ENCODE measurements at places on chromosomes 1 and 21.

GRCh38 chr1:94325377-94326302 lies 88.3 kb upstream of the ARHGAP29 start:
- peak; percentile 96 for DNase-seq

- no peak for DNase-seq
These were observed 1.2 kb downstream of the ACBD3 start for GRCh38 chr1:226185141-226186036.

GRCh38 chr1:115793162-115793561 lies 24.6 kb upstream of the CASQ2 start:
- DNase-seq: no peak

- no peak for DNase-seq
These were observed 10.2 kb upstream of the OBSCN start for GRCh38 chr1:228197555-228198147.

GRCh38 chr1:24619376-24619775 lies 23.7 kb upstream of the SRRM1 start:
- DNase-seq: no peak

DNA sequence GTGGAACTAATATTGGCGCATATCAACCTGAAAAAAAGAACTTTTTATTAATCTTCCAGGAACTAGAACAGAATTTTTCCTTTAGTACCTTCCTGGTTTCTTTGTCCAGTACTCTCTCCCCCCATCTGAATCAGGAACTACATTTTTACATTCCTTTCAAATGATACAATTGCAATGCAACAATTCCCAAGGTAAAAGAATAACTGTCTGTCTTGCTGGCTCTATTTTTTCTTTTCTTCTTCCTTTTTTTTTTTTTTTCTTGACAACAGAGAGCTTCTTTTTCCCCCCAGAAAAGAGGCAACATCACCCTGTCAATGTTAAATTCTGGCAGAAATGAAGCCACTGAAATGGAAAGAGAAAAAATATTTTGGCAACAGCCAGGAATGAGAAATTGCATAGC lies 4.5 kb upstream of the CD101 start:
- no peak for DNase-seq

DNA sequence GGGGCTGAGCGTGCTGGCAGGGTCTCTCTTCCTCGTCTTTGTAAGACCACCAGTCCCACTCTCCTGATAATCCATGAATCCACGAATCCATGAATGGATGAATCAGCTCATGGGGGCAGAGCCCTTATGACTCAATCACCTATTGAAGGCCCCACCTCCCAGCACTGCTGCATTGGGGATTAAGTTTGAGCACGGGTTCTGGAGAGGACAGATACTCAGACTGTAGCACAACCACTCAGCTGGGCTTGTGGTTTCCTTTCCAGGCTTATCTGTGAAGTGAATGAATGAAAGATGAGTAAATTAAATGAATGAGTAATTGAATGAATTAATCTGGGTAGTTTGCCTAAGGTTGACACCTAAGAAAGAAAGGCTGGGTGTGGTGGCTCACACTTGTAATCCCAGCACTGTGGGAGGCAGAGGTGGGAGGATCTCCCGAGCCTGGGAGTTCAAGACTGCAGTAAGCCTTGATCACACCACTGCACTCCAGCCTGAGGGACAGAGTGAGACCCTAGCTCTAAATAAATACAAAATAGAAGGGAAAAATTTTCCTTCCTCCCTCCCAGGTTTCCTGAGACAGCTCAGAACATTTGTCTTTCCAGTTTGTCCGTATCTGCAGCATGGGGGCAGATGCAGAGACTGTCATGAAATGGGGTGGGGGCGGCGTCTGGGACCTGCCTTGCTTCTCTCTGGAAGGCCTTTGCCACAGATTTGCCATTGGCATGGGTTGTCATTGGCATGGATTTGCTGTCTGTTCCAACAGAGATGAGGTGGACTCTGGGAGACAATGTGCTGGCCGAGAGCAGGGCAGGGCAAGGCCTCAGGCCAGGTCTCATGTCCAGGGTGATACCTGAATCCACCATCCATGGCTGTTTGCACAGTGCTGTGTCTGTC lies 187.7 kb upstream of the C1orf174 start:
- DNase-seq: no peak

DNA sequence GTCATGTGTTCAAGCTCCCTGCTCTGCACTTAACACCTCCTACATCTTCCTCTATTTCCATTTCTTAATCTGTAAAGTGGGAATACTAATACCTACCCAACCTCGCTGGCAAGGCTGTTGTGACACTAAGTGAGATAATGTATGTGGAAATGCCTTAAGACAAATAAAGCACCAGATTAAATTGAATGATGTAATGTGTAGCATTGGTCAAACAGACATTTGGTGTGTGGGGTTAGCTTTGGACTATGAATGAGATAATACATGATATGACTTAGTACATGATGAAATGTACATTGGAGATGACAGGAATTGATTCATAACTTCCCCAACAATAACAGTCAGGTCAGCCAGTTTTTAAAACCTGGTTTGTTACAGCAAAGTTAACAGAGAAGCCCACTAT lies 5.2 kb downstream of the AMPD1 start:
- no peak for DNase-seq

Measured in GM04504 (cell line).